ENCODE measurements at places on chromosomes 3 and 15.

DNA sequence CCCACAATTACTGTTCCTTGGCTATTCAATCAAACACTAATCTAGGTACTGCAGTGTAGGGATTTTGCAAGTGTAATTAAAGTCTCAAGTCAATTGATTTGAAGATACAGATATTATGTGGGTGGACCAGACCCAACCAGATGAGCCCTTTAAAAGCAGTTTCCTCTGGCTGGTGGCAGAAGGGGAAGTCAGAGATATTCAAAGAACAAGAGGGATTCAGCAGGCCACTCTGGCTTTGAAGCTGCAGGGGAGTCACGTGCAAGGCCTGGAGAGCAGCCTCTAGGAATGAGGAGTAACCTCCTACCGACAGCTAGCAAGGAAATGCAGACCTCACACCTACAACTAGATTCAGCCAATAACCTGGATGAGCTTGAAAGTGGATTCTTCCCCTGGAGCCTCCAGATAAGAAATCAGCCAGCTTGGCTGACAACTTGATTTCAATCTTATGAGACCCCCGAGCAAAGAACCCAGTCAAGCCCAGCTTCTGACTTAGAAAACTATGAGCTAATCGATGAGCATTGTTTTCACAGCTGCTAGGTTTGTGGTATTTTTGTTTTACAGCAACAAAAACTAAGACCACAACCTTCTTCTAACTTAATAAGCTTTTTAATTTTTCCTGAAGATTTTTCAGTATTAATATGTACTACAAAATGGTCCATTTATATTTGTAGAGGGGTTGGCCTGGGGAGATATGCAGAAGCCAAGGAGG is 13.4 kb downstream of the HACD2 start:
- no peak for DNase-seq

DNA sequence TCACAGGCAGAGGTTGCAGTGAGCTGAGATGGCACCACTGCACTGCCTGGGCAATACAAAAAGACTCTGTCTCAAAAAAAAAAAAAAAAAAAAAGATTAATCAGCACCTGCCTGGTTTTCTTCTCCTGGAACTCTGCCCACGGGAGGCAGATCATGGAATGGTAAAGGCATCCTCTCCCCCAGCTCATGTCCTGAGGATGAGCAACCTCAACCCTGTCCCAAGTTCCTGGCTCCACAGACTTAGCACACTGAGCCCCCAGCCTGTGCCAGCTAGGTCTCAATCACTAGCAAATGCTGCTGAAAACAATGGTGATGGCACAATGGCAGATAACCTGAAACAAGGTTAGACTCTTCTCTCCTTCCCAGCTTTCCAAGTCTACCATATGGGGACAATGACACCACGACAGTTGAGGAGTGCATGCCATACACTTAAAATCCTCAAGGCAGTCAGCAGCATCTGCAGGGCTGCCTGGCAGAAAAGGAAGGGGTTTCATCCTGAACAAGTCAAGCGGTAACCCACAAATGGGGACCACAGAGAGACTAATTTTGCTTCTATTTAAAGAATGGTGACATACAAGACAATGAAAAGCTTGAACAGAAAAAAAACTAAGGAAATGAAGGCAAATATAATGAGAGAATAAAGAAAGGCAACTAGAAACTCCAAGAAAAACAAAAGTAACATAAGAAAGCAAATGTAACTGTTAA is 4.8 kb downstream of the CLN6 start:
- no peak for DNase-seq

- no peak for DNase-seq
These were observed 170.9 kb downstream of the ABHD5 start for GRCh38 chr3:43861635-43862034.

GRCh38 chr3:78798266-78798832 is 969.4 kb downstream of the ROBO1 start:
- no peak for DNase-seq

GRCh38 chr3:65869798-65870197 is 168.9 kb downstream of the MAGI1 start:
- DNase-seq: no peak

DNA sequence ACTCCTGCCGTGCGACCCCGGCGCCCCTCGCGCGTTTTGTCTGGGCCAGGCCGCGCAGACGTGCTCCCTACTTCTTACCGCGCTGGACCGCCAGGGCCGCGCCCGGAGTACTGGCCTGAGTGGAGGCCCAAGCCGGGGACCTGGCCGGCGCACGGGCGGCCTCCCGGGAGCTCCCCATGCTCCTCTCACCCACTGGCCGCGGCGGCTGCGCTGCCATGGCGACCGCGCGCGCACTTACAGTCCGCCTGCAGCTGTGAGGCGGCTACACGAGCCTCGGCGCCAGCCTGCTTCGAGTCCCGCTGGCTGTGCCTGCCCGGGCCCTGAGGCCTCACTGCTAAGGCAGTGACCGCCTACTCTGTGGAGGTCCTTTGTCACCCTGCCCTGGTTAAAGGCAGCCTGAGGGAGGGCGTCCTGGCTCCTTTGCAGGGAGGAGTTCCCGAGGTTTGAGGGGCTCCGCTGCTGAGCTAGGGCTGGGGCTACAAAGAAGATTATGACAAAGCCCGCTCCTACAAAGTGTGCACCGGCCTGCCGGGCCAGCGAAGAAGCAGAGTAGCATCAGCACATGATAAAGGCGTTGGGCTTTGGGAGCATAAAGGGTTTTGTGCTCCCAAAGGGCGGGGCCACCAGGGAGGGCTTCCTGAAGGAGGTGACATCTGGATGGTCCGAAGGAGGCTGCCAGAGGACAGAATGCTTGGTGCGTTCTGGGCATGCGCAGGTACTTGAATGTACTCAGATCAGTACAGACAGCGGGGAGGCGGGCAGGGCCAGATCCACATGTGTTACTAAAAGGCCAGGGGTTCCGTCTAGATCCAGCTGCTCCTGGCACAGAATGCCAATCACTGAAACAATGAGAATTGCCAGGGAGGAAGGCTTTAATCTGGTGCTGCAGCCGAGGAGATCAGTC is at the start of the genes LRRC34 and LRRIQ4:
Gene LRRC34 (minus strand): TSS at position 573 of the 904 bp plus-strand sequence. CDS start 356 bp downstream, at position 217.
Gene LRRIQ4 (plus strand): TSS at position 539 of the 904 bp plus-strand sequence. CDS start 9,052 bp downstream, outside the sequence.
- peak; percentile 68 for DNase-seq

- no peak for DNase-seq
These were observed 36.0 kb downstream of the BDH1 start for GRCh38 chr3:197519801-197520211.

- no peak for DNase-seq
These were observed 1.0 kb upstream of the NR2F2 start for GRCh38 chr15:96329403-96329981.

GRCh38 chr3:24339266-24339825 is 155.3 kb downstream of the THRB start:
- no peak for DNase-seq

GRCh38 chr3:18237251-18238005 is 187.7 kb downstream of the SATB1 start:
- no peak for DNase-seq

DNA sequence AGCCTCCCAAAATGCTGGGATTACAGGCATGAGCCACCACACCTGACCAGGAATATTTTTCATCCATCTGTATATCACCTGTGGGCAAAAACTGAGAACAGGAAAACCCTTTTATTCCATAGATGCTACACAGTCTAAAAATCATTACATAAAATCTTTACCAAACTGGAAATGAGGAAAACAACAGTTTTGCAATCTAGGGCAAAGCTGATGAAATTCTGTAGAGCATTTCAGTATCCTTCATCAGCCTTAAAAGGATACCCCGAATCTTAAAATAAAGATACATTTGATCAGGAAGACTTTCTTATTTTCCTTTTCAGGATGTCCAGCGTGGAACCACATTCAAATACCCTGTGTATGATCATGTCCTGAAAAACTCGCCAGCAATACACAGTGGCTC is 7.1 kb downstream of the SIAH2 start:
- DNase-seq: no peak

GRCh38 chr3:50221411-50222168 is 14.4 kb upstream of the GNAI2 start:
- no peak for DNase-seq

DNA sequence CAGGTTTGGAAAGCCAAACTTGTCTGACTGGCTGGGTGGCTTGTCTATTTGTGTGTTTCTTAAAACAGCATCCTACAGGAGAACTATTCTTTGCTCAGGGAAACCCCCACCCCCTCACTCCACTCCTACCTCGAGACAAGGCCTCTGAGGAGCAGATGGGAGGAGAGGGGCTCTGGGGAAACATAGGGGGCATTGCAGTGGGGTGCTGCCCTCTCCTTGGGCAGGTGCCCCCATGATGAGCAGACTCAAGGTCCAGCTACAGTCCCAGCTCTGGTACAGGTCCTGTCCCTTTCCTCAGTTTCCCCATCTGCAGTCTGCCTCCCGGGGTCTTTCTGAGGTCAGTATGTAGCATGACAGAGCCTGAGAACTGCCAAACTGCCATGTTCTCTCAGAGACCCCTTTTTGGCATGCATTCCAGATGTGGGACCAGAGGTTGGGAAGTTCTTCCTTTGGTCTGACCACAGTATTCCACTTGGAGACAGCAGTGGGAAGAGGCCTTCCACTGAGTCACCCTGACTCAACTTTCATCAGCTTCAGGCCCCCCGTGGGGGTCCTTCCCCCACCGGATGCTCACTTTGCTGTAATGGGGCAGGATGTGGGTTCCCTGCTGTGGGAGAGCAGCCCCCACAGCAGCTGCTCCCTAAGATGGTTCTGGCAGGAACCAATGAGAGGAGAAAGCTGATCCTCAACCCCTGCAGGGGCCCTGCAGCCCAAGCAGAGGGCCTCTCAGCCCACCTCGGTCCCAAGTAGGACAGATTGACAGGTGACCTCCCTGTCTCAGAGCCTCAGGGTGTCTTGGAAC is 32.3 kb upstream of the CYP11A1 start:
- DNase-seq: no peak

GRCh38 chr3:127815641-127816605 is 6.4 kb downstream of the MGLL start:
- DNase-seq: no peak

DNA sequence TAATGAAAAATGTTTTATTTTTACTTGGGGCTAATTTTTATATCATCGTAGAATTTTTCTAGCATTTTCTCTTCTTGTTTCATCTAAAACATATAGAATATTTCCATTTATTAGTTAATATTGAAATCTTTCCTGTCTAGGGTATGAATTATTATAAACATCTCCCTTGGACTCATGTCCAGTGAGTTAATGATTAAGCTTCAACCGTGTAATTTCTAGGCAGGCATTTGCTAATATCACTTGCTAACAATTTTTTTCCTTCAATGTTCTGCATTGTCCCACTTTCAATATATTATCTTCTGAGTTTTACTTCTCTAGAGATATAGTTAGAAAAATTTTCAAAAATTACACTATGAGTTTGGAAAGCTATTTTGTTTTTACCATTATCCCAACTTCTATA is 1371.6 kb upstream of the EPHA6 start:
- no peak for DNase-seq

- DNase-seq: no peak
These were observed 13.3 kb downstream of the LSG1 start for GRCh38 chr3:194658477-194659242.

GRCh38 chr3:97706226-97706625 is 58.3 kb upstream of the ARL6 start:
- no peak for DNase-seq

DNA sequence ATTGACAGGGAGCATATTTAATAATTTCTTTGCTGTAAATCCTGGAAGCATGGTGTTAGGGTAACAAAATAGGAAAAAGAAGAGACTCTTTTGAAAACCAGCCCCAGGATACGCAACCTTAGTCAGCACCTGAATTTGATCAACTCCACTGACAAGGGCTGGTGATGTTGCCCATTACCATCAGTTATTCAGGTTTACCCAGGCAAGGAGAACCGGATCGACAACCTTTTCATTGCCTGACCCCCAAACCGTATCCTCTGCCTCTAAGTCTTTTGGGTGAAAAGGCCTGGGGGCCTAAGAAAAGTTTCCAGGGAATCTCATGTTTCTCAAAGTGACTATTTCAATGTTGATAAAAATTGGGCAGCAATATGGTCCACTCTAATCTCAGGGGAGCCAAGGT is 313.3 kb downstream of the KBTBD8 start:
- no peak for DNase-seq

- peak; percentile 36 for DNase-seq
These were observed 775 bp downstream of the ARNT2 start for GRCh38 chr15:80404761-80405553.

DNA sequence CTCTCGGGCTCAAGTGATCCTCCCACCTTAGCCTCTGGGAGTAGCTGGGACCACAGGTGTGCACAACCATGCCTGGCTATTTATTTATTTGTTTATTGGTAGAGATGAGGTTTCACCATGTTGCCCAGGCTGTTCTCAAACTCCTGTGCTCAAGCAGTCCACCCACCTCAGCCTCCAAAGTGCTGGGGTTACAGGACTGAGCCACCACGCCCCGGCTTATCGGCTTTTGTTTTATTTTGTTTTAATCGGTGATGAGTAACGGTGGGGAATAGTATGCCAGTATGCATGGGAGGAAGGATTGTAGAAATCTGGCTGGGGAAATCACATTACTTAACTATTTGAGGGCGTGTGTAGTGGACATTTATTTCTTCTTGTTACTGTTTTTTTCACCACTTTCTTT is 451.0 kb upstream of the GOLIM4 start:
- no peak for DNase-seq

- no peak for DNase-seq
These were observed 63.8 kb downstream of the SPSB4 start for GRCh38 chr3:141114816-141115460.

- DNase-seq: no peak
These were observed 86.4 kb downstream of the TBL1XR1 start for GRCh38 chr3:177110895-177111294.

DNA sequence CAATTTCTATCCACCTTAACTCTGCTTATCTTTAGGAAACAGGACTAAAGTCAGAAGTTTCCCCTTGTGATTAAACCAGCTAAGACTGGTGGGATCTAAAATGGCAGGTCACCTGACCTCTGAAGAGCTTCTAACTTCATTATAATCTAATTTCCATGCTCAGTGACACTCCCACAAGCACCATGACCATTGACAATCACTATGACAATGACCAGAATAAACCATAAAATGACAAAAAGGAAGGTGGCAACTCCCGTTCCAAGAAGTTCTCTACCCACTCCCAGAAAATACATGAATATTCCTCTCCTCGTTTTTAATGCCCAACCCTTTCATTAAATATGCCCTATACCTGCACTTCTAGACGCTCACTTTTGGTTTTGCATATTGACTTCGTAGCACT is 471.2 kb upstream of the CCDC54 start:
- DNase-seq: no peak

GRCh38 chr3:183502237-183503181 is 53.0 kb downstream of the KLHL6 start:
- peak; percentile 47 for DNase-seq

GRCh38 chr15:63023351-63023945 is 19.1 kb upstream of the TPM1 start:
- DNase-seq: no peak

DNA sequence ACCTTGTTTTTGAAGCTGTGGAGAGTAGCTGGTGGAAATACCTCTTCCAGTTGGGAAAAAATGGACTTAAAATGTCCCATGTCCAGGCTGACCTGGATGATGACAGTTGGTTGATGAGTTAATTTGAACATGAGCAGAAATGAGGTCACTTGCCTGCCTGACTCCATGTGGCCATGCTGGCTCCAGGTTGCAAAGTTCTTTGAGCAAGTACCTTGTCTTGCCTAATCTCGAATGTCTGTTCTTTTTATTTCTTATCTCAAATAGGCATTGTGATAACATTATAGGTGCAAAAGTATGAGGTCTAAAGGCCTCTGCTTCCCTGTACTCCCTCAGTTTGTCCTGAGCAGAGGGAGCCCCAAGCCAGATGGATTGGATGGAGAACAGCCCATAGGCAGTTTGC is 9.0 kb downstream of the MAPKBP1 start:
- no peak for DNase-seq

Data from heart left ventricle (tissue), 16 donors.